ENCODE measurements at places on chromosomes 5 and 9. TPM values are rescaled to one million over a fixed set of nuclear protein-coding genes. Genes with fewer than 3 reads are reported as not detected.

GRCh38 chr9:76571288-76571687 is 112.3 kb downstream of the GCNT1 start:
- no peak for DNase-seq

- no peak for DNase-seq
Observed at GRCh38 chr5:159581502-159582249, 251.4 kb upstream of the IL12B start.

DNA sequence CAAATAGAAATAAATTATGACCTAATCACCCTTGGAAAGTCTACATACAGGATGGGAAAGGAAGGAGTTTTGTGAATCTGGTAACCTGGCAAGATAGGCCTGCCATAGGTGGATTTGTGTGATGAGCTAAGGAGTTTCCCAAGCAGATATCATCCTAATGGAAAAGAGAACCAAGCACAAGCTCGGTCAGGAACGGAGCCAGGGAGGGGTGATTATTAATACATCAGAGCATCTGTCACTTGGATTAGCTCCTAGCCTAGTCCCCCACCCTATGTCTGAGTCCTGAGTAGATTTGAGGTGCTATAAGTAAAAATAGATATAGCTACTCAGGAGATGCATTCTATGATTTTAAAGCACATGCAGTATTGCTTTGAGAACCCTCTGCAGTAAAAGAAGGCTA is 57.3 kb upstream of the SMARCA2 start:
- DNase-seq, result no peak

Gene FCN1
- 1.3 TPM for total RNA-seq

DNA sequence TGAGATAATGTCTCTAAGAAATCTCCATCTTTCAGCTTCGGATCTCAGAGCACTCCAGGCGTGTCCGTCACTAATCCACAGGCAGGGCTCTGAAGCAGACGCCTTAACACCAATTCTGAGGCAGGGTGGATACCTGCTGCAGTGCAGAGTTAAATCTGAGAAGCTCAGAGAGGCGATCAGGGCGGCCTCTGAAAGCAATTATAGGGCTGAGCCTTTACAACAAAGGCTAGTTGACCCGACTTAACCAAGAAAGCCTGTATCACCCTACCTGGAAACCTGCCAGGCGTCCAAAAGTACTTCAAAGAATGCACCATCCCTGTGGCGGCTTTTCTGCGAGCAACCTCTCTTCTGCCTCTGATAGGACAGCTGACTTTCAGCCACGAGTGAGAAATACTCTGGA is 134.8 kb upstream of the MSX2 start:
- DNase-seq, result no peak

Gene NREP
- 6.8 TPM for total RNA-seq

DNA sequence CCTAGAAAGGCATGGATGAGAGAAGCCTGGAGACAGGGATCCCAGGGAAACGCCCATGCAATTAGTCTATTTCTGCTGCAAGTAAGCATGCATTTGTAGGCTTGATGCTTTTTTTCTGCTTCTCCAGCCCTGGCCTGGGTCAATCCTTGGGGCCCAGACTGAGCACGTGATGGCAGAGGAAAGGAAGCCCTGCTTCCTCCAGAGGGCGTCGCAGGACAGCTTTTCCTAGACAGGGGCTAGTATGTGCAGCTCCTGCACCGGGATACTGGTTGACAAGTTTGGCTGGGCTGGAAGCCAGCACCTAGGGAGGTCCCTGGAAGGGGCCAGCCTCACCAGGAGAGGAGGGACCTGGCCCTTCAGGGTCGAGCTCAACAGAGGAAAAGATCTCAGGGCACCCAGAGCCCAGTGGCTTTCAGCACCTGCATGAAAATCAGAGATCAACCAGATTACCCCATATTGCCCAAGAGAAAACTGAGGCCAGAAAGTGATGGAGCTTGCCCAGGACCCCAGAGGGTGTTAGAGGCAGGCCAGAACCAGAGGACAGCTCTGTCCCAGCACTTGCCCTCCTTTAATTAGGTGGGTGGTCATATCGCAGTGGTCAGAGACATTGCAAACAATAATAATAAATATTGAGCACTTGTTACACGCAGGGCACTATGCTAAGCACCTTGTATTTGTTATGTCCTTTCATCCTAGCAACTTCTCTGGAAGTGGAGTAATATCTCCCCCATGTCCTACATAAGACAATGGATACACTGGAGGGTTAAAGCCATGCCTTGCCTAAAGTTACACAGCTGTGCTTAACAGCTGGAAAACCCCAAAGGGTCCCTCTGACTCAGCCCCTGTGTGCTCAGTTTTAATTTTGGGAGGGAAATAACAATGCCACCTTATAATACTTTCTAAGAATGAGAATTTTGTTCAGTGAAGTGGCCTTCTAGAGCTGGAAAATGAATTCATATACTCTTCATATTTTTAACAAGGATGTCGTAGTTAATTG is 67.1 kb downstream of the KLF4 start:
- no peak for DNase-seq

- no peak for DNase-seq
Observed at GRCh38 chr5:143887903-143888665, 76.1 kb downstream of the HMHB1 start.

Gene CYLC2
- not detected for total RNA-seq

- peak; percentile 59 for DNase-seq
Observed at GRCh38 chr9:125829743-125830142, 82.6 kb downstream of the PBX3 start.

- no peak for DNase-seq
Observed at GRCh38 chr9:102534031-102534430, 461.1 kb upstream of the CYLC2 start.

DNA sequence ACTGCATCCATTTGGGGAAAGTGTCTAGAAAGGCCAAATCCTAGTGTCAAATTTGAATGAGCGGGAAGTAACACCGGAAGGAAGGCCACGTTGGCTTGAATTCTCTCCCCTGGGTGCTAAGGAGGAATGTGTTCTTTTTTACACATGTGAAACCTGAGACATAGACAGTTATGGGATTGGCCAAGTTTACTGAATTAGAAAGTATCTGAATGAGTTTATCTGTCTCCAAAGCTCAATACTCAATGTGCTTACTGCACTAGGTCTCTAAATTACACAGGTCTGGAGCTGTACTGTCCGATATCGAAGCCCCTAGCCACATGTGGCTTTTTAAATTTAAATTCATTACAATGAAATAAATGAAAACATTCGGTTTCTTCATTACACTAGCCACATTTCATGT is 6.0 kb downstream of the DMRT1 start:
- no peak for DNase-seq

Gene KIF4B
- not detected for total RNA-seq

DNA sequence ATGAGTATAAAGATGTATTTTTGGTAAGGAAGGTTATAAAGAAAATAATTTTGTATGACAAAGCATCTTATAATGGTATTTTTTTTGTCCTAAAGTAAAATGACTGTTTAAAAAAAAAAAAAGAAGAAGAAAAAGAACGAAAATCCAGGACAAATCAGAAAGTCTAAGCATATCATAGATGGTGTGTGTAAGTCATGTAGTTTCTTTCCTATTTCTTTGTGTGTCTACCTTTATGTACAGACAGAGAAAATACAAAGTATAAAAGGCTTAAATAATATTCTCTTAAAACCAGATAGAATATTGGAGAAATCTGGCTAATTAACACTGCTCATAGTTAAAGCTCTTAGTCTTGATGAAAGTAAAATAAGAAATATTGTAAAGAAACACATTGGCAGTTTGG is 7.7 kb downstream of the RIGI start:
- no peak for DNase-seq

DNA sequence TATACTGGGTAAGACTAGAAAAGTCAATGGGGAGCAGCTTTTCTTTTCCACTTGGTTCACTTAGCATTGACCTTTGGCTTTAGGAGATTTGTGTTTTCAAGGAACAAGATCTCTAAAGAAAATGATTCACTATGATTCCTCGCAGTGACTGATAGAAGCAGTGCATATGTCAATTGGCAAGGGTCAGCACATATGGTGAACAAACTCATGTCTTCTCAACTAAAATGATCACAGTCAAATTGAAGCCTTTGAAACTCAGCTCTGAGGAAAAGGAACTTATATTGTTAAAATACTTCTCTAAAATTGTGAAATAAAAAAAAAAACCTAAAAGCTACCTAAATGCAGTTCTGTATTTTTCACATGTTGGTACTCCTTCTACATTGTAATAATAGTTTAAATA is 43.2 kb upstream of the IL7R start:
- DNase-seq, result no peak

DNA sequence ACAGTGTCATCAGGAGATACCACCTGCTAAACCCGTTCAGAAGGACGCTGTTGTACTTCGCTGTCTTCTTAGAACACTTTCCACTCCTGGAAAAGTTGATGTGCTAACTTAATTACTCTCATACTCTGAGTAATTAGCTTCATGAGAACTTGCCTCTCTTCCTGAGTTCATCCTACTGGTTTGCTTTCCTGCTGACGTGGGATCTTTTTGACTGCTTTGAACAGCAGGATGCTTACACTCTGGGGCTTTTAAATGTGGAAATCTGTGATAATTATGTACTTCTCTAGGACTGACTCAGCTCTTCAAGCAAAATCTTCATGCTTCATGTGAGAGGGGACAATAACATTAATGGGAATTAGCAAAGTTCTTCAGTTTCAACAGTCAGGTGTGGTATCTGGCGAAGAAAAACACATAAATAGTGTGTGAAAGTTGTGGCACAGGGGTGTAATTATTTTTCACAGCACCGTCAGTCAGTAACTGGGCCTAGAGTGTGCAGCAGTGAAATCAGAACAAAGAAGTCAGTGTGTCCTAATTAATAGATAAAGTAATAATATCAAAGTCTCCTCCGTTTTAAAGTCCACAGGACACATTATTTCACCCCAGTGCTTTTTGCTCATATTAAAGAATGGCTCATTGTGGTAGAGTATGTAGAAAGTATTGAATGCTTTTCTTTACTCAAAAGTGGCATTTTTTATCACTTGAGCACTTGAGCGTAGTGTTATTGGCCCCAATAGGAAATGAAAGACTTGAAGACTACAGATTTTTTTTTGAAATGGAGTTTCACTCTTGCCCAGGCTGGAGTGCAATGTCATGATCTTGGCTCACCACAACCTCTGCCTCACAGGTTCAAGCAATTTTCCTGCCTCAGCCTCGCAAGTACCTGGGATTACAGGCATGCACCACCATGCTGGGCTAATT is 140.9 kb upstream of the DMRT1 start:
- no peak for DNase-seq

- no peak for DNase-seq
Observed at GRCh38 chr5:58944221-58944620, 361.3 kb downstream of the RAB3C start.

- peak; percentile 59 for DNase-seq
Observed at GRCh38 chr9:128254855-128255759, 20.7 kb downstream of the GOLGA2 start.

Gene LVRN
- not detected for total RNA-seq

Gene IARS1
- total RNA-seq, result 151 TPM

DNA sequence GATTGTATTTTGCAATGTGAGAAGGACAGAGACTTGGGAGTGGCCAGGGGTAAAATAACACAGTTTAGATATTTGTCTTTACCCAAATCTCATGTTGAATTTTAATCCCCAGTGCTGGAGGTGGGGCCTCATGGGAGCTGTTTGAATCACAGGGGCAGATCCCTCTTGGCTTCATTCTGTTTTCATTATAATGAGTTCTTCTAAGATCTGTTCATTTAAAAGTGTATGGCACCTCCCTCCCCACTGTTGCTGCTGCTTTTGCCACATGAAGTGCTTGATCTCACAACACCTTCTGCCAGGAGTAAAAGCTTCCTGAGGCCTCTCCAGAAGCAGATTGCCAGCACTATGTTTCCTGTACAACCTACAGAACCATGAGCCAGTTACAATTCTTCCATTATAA is 28.1 kb downstream of the COX7C start:
- no peak for DNase-seq

GRCh38 chr9:19018201-19018600 is 14.8 kb downstream of the SAXO1 start:
- no peak for DNase-seq

GRCh38 chr5:153511622-153512021 is 21.2 kb downstream of the GRIA1 start:
- DNase-seq, result no peak

DNA sequence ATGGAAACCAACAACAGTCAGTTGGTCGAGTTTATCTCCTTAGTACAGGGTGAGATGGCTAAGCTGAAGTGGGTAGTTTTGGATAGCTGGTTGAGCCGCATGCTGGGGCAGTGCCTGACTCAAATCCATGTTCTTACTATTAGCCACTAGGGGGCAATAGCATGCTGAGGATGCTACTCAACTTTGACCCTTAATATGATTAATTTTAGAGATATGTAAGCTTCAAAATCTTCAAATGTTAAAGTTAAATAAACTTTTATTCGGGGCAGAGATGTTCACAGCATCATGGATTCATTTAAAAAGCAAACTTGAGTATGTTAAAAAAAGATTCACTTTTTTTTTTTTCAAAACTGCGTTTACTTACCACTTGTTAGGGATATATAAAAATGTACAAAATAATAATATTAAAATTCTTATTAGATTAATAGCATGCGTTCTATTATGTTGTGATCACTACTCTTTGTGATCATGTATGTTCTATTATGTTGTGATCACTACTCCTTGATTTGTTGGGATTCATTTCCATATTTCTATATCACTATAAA is 57.0 kb downstream of the C9orf153 start:
- DNase-seq, result peak; percentile 16

Gene EPB41L4B
- total RNA-seq, result not detected

Gene PCDHB6
- not detected for total RNA-seq

DNA sequence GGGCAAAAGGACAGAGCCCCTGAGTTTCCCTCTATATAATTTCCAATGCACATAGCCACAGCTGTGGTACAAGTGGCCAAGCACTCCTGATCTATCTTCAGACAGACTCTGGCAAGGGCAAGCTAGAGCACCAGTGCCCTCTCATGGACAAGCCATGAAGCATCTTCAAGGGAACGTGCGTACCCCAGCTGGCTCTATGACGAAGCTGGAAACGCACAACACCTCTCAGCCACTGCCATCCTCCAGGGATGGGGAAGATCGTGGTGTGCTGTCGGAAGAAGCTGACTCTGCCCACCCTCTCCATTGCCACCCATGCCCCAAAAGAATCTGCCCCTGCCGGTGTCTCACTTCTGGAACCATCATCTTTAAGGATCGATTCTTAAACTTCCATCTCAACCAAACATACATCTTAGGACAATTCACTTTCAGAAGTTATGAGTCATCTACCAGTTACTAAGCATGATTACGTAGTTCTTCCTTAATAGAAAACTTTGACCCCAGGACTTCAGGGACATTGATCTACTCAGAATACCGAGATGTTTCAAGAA is 482.9 kb downstream of the AGTPBP1 start:
- no peak for DNase-seq

DNA sequence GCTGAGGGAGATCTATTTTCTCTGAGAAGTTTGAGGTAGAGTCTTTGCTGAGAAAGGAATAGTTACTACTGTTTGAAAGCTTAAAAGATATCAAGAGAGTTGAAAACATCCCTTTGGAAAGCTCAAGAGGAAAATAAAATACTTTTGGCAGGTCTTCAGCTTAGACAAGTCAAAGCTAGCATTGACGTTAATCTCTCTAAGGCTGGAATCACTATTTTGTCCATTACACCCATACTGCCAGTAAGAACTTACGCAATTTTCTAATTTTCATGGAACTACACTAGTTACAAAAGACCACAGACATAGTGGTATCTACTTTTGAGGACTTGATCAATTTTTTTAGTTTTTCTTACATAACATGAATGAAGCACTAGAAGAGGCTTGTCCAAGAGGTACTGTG is 494.9 kb downstream of the PSAT1 start:
- no peak for DNase-seq

- no peak for DNase-seq
Observed at GRCh38 chr5:169168280-169168679, 132.7 kb downstream of the SLIT3 start.

Gene ATOX1
- 26.8 TPM for total RNA-seq

Gene FGF1
- total RNA-seq, result not detected

Gene IFNA7
- total RNA-seq, result not detected

GRCh38 chr9:87285183-87285850 is 212.3 kb upstream of the DAPK1 start:
- no peak for DNase-seq

Gene NAIF1
- total RNA-seq, result 18.3 TPM

Measured in naive thymus-derived CD8-positive, alpha-beta T cell (primary cell).